Liver (tissue), 10 donors: ENCODE measurements at places on chromosomes 3 and 15. TPM values are rescaled to one million over a fixed set of nuclear protein-coding genes. Genes with fewer than 3 reads are reported as not detected.

DNA sequence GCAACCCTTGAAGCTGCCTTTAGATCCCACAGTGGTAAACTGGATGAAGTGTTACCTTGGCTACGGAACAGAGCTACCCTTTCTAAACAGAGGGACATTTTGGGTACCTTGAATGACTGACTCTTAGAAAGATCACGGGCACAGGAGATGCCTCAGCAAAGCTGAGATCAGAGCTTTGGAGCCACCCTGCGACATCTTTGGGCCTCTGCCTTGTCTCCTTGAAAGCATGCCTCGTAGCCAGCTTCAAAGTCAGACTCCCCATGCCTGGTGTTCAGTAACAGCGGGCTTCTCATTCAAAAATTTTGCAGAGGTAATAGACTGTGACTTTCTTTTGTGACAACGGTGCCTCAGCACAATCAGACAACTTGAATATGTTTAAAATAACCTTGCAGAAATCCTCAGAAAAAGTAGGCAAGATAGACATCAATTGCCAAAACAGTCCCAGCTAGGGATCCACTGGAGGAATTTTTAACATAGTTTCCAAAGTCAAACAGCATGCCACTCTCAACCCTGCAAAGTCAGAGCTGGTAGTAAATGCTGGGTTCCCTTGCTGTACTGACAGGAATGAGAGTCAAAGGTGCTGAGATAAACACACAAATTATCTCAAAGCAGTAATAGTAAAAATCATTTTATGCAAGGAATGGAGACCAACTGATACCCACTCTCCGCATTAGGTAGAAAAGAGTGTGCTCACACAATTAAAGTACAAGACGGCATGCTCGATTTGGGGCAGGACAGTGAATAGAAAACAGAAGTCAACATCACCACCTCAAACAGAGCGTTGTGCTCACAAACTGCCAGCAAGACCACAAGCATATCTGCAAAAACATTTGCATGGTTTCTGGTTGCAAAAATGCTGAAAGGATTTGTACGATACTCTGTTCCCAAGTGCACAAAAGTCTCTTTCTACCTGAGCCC, 82.1 kb downstream of the MYO1E start:
- no peak overlapping the region for H3K4me3 ChIP-seq
- H3K27me3 ChIP-seq, result no peaks in the 10 kb centered on the region
- peaks cover 4% of the 10 kb centered on the region for H3K4me1 ChIP-seq
- no peak for DNase-seq

DNA sequence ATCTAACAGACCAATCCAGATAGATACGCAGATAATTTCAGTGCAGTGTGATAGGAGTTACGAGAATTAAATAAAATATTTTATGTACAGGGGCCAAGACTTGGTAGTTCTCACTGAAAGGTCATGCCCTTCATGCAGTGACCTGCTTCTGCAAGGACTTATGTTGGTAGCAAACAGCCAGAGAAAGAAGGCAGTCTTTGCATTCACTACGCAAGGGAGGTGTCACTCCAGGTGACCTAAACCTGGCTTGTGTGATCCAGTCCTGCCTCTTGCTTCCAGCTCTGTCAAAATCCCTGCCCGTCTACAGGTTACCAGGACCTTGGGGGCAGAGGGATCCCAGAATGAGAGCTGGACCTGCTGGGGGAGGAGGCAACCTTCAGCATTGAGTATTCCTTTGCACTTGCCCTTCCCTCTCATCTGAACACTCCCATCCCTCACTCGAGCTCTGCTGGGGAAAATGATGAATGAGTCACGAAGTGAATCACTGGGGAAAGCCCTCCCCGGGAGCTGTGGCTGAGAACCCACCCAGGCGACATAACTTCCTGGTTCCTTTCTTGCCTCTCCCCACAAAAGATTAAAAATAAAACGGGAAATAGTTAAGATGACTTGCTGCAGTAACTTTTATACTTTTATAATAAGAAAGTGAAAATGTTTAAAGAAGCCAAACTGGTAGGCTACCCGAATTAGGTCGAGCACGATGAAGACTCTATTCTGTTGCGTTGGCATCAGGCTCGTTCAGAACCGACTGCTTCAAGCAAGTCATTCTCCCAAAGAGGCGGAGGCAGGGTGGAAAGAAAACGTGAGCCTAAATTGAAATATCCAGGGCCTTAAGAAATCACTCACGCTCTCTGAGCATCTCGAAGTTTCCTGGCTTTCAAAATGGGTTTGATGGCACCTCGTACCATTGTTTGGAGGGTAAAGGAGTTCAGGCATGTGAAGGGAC, 216.1 kb downstream of the SLCO3A1 start:
- H3K27ac ChIP-seq, result peak overlapping the region; percentile 4
- no peak overlapping the region for H3K4me3 ChIP-seq
- H3K36me3 ChIP-seq, result no peaks in the 10 kb centered on the region
- no peak for DNase-seq

DNA sequence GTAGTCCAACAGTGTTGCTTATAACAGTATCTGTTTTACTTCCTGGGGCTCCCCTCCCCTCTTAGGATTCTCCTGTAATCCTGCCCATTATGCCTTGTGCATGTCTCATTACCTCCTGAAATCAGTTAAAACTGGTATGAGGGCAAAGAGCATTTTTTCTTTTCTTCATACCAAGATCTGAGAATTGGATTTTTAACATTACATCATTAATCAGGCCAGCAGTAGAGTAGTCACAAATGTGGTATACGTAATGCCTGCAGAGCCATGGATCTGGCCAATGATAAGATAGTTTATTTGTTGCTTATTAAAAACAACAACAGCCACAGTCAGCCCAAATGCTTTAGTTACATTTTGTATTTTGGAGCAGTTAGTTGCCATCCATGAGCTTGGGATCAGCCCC, 23.2 kb downstream of the ARID3B start:
- no peak overlapping the region for H3K27ac ChIP-seq
- no peak overlapping the region for H3K4me3 ChIP-seq
- H3K27me3 ChIP-seq, result no peaks in the 10 kb centered on the region
- H3K36me3 ChIP-seq, result peaks cover 2% of the 10 kb centered on the region

- H3K4me3 ChIP-seq, result no peak overlapping the region
- no peaks in the 10 kb centered on the region for H3K27me3 ChIP-seq
- no peak for DNase-seq
- H3K27ac ChIP-seq, result no peak overlapping the region
- no peaks in the 10 kb centered on the region for H3K4me1 ChIP-seq
- H3K36me3 ChIP-seq, result no peaks in the 10 kb centered on the region
Measured at GRCh38 chr3:16523778-16524177, 10.3 kb upstream of the RFTN1 start.

- no peak overlapping the region for H3K4me3 ChIP-seq
- H3K4me1 ChIP-seq, result peaks cover 5% of the 10 kb centered on the region
- H3K27me3 ChIP-seq, result peaks cover 3% of the 10 kb centered on the region
- no peak for DNase-seq
Measured at GRCh38 chr3:115627180-115628074, 4.1 kb downstream of the GAP43 start.

GRCh38 chr3:84108442-84108971, 850.3 kb upstream of the CADM2 start:
- no peaks in the 10 kb centered on the region for H3K4me1 ChIP-seq
- H3K27me3 ChIP-seq, result no peaks in the 10 kb centered on the region
- H3K27ac ChIP-seq, result no peak overlapping the region
- DNase-seq, result no peak
- no peak overlapping the region for H3K4me3 ChIP-seq
- no peaks in the 10 kb centered on the region for H3K36me3 ChIP-seq

- H3K36me3 ChIP-seq, result no peaks in the 10 kb centered on the region
- DNase-seq, result no peak
- no peak overlapping the region for H3K4me3 ChIP-seq
- H3K4me1 ChIP-seq, result no peaks in the 10 kb centered on the region
Measured at GRCh38 chr3:61765157-61765876, 203.9 kb downstream of the PTPRG start.

GRCh38 chr15:34124651-34125050, 22.8 kb downstream of the PGBD4 start:
- DNase-seq, result no peak
- no peaks in the 10 kb centered on the region for H3K4me1 ChIP-seq
- H3K27ac ChIP-seq, result no peak overlapping the region
- no peak overlapping the region for H3K4me3 ChIP-seq

- H3K36me3 ChIP-seq, result no peaks in the 10 kb centered on the region
- H3K4me3 ChIP-seq, result no peak overlapping the region
- DNase-seq, result no peak
- no peak overlapping the region for H3K27ac ChIP-seq
- H3K27me3 ChIP-seq, result peaks cover 4% of the 10 kb centered on the region
- no peaks in the 10 kb centered on the region for H3K4me1 ChIP-seq
Measured at GRCh38 chr3:62999158-62999557, 123.9 kb upstream of the CADPS start.

DNA sequence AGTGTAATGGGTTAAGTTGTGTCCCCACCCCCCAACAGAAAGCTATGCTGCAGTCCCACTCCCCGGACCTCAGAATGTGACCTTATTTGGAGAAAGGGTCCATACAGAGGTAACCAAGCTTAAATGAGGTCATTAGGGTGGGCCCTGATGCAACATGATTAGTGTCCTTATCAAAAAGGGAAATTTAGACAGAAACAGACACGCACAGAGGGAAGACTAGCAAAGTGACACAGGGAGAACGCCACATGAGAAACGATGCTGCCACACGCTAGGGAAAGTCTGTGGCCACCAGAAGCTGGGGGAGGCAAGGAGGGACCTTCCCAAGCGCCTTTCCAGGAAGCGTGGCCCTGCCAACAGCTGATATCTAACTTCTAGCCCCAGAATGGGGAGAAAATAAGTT, 65.4 kb downstream of the RPN1 start:
- H3K36me3 ChIP-seq, result no peaks in the 10 kb centered on the region
- H3K4me3 ChIP-seq, result no peak overlapping the region
- DNase-seq, result no peak

DNA sequence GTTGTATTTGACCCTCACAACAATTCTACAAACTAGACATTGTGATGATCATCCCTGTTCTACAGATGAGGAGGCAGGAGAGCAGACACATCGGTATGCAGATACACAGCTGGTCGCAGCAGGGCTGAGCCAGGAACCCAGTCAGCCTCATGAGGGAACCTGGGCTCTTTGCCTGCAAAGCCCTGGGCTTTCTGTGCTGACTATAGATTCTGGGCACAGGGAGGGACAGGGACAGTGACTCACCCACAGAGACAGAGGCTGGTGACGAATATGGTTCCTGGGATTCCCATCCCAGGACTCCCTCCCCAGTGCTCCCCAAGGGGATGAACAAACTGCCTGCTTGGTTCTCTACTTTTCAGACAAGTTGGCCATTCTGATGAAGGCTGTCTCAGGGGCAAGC, 3.8 kb upstream of the CAMP start:
- H3K27me3 ChIP-seq, result no peaks in the 10 kb centered on the region
- no peak for DNase-seq
- no peaks in the 10 kb centered on the region for H3K4me1 ChIP-seq
- no peak overlapping the region for H3K27ac ChIP-seq
- no peak overlapping the region for H3K4me3 ChIP-seq

- no peaks in the 10 kb centered on the region for H3K36me3 ChIP-seq
- no peak overlapping the region for H3K27ac ChIP-seq
- no peak for DNase-seq
- H3K4me1 ChIP-seq, result no peaks in the 10 kb centered on the region
- no peak overlapping the region for H3K4me3 ChIP-seq
- H3K27me3 ChIP-seq, result no peaks in the 10 kb centered on the region
Measured at GRCh38 chr3:71277341-71277740, 306.2 kb downstream of the FOXP1 start.

GRCh38 chr3:11680509-11680908, 36.8 kb upstream of the VGLL4 start:
- H3K27me3 ChIP-seq, result no peaks in the 10 kb centered on the region
- H3K27ac ChIP-seq, result no peak overlapping the region
- no peak for DNase-seq
- peaks cover 3% of the 10 kb centered on the region for H3K4me1 ChIP-seq

The GXYLT2 gene
- total RNA-seq, result 0.08 TPM

The SPATA12 gene
- not detected for total RNA-seq

The MED12L gene
- total RNA-seq, result 2.1 TPM

The SLC28A1 gene
- total RNA-seq, result 0.09 TPM

The GP5 gene
- total RNA-seq, result 3.3 TPM

The SKOR1 gene
- total RNA-seq, result 0.05 TPM
